IMR-90 (cell line): ENCODE measurements at places on chromosomes 3 and 15. TPM values are rescaled to one million over a fixed set of nuclear protein-coding genes. Genes with fewer than 3 reads are reported as not detected.

DNA sequence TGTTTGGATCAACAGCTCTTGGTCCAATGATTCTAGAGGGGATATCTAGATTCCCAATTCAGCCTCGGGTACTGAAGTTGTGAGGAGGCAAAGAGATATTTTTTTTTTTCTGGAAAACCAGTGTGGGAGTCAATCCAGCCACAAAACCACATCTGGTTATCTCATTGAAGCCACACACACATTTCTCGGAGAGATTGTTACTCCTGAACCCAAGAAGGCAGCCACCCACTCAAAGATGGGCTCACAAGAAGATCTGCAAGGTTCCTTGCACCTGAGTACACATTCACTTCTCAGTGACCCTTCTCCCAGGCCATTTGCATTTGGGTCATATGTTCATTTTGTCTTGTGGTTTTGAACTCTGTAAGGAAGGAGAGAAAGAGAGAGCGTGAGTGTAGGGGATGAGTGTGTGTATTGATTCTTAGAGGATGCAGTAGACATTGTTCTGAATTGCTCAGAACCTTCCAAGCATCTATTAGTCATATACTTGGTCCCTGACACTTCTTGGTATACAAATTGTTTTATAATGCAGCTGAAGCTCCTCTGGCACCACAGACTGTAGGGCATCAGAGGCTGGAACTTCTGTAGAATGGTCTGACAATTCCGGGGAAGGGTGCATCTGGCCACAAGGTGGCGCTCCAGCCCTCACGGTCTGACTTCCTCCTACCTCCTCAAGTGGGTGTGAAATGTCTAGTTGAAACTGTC, 39.3 kb upstream of the TRA2B start:
- peak; percentile 64 for DNase-seq

DNA sequence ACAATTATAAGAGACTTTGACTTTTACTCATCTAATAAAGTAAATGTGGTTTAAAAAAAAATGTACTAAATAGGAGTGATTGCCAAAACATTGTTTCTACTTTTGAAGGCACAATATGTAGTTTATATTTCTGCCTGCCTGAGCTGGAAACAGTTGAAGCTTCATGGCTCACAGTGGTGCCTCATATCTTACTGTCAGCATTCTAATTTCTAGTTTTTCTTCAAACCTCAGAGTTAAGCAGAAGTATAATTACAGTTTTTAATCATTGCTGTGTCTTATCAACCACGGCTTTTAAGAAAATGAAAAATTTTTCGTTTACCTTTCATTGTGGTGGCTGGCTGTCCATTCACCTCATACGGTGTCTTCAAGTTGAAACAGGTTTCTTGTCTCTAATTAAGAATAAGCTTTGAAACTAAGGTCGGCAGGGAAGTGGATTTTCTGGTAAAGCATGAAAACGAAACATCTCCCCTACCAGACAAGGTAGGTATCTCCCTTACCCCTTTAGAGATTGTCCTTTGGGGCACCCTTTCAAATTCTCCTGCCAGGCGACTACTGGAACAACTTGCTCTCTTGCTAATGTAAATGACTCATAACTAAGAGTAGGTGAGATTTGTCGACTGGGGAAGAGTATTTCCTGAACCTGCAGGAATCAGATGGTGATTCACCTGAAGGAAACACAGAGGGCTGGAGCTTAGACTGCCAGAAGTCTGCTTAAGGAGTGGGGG, at the start of gene GPR87:
Gene GPR87 (minus strand): TSS at position 554 of the 725 bp plus-strand sequence. CDS start 16,720 bp downstream, outside the sequence.
- DNase-seq = peak; percentile 49

GRCh38 chr15:49751191-49751590, 130.3 kb downstream of the DTWD1 start:
- DNase-seq = no peak

- DNase-seq = peak; percentile 16
Measured at GRCh38 chr3:65945480-65945879, 93.2 kb downstream of the MAGI1 start.

- DNase-seq = no peak
Measured at GRCh38 chr3:56748663-56749231, 53.0 kb downstream of the ARHGEF3 start.

DNA sequence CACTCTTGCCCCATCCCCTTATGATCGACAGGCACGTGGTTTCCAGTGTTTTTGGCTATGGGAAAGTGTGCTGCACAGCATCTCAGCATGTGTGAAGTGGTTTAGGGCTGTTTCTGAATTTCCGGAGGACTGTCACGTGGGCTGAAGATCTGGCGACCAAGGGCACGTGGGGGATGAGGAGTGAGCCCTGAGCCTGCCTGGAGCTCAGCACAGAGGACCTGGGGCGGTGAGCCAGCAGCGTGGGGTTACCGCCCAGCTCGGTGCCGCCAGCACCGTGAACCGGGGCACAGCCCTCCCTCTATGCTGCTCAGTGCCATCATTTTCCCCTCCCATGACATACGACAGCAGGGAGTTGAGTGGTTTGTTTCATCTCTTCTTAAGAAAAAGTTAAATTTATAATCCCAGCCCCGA, 150.2 kb downstream of the DNAJB8 start:
- DNase-seq = no peak

GRCh38 chr3:185207931-185208746, 45.7 kb downstream of the EHHADH start:
- peak; percentile 61 for DNase-seq

- DNase-seq = peak; percentile 74
Measured at GRCh38 chr3:5022187-5022965, 43.1 kb downstream of the BHLHE40 start.

DNA sequence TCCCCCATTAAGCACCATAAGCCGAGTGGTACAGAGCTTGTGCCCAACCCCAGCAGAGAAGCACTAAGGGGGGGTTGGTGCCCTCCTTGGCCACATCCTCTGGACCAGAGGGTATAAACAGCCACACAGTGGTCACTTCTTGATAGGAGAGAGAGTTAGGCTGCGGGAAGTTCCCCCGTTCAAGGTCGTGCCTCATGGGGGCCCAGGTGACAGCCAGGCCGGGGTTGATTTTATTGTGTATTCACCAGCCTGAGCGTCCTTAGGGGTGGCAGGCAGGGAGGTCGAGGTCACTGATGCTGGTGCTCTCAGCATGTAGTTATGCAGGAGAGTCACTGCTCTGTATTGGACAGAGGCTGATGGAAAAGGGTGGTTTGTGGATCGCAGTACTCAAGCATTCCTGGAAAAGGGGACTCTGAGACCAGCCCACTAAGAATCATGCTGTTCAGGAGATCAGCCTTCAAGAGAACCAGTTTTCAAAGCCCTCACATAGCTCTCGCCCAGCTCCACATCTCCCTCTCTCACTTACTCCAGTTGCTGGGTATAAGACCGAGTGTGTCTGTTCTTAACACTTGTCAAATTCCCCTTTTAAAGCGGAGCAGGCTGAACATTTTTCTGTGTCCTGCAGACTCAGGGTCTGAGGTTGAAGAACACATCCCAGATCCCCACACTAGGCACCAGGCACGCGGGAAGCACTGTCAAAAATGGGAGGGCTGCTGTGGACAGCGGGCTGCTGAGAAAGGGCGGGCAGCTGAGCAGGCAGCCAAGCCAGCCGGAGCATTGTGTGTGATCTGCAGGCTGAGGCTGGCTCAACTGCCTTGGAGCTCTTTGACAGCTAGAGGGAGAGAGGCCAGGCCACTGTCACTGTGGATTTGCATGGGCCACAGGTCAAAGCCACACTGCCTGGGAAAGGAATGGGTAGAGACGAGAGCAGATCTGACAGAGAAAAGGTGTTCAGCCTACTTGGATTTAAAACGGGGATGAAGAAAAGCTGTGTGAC, 279.3 kb upstream of the LRRFIP2 start:
- no peak for DNase-seq

GRCh38 chr3:37024820-37025405, 31.6 kb downstream of the MLH1 start:
- no peak for DNase-seq

- no peak for DNase-seq
Measured at GRCh38 chr15:88241060-88241459, 15.5 kb downstream of the NTRK3 start.

GRCh38 chr3:155070932-155071387, 9.2 kb upstream of the MME start:
- DNase-seq = peak; percentile 99

GRCh38 chr15:101472033-101472432, 17.5 kb downstream of the PCSK6 start:
- DNase-seq = no peak

DNA sequence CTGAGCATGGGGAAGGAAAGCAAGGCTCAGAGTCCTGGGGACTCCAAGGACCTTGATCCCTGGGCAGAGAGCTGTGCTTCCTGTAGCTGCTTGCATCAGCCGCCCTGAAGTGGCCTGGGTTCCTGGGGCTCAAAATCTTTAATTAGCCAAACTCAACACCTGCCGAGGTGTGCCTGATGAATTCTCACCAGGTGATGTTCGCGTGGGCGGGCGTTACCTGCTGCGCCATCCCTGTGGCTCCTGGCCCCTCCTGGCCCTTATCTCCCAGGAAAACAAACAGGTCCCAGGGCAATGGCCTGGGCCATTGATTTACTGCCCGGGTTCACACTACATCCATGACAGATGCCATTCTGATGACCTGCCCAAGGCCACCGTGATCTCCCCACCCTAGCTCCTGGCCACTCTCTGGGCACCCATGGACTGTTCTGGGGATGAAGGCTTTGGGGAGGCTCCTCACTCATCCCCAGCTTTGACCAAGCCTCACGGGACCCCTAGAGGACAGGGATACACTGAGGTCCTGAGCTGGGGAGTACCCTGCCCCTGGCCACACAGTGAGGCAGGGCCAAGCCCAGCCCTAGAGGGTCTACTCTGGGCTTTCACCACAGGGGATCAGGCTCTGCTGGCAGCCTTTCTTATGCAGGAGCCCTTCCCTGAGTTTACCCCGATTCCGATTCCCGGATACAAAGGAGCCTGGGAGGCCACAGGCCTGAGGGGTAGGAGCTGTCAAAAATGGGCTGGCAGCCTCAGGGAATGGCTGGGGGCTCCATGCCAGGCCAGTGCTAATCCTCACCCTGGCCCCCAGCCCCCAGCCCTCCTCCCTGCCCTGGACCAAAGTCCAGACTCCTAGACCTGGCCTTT, 5.7 kb downstream of the SLC38A3 start:
- no peak for DNase-seq

DNA sequence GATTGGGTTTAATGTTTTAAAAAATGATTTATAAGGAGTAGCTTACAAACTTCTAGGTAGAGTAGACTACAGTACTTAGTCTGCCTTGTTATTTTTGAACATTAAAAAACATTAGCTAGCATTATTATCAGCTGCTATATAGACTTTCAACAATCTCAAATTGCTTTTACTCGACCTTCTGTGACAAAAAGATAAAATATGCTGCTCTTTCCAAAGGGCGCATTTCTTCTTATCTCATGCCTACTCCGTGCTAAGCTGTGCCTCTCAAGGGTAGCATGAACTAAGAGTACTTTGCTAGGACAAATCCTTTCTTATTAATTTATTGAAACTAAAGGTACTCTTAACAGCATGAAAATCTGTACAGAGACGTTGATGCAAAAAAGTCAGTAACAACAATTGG, 71.3 kb downstream of the SPRED1 start:
- no peak for DNase-seq

GRCh38 chr3:70249509-70250160, 62.8 kb downstream of the MDFIC2 start:
- no peak for DNase-seq

DNA sequence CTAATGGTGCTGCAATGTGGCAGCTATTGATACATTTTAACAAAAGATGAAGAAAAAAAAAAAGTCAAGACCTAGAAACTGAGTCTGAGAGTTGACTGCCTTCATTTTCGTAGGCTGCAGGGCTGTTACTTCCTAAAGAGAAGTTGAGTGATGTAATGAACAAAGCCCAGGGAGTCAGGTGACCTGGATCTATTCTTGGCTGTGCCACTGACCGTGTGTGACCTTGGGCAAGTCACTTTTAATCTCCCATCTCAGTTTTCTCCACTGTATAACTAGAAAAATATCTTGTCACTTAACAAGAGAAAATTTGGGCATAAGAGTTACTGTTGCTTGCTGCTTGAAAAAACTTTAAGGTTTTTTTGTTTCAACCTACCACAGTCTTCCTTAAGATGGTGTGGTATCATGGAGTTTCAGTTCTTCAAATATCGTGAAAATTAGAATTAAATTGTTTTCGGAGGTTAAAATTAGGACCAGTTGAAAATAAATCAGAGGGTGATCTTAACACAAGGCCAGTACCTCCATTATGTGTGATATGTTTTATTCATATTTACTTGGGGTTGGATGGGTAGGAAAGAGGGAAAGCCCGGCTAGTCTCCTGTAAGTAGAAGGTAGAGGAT, 5.8 kb downstream of the FMN1 start:
- no peak for DNase-seq

DNA sequence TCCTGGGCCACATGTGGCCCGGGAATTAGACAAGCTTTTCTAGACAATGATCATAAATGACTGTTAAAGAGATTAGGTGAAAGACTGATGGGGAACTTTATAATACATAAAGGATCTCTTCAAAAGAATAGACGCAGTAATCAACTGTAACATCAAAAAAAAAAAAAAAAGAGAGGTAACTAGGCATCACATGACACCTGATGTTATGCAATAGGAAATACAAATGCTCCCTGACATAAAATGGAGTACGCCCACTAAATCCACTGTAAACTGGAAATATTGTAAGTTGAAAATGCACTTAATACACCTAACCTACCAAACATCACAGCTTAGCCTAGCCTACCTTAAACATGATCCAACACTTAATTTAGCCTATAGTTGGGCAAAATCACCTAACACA, 27.2 kb downstream of the GSK3B start:
- DNase-seq = no peak

DNA sequence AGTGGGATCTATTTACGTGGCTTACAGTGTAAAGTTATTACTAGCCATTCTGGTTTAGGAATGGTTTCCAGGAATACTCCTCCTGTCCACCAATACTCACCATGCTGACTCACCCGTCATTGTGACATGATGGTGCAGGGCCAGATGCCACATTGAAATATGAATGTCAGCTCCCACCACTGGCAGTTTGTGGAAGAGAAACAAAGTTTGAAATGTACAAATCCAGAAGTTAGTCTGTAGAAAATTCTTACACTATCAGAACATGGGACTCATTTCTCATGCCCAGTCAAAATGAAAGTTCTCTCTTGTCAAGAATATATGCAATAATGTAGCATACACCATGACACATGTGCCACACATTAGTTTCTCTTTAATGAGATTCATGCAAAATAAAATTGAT, 14.4 kb upstream of the TSPAN3 start:
- DNase-seq = peak; percentile 68

Gene SKOR1
- polyA plus RNA-seq = 0.03 and 0.06 TPM in 2 replicates

Gene ITIH1
- polyA plus RNA-seq = not detected in 2 replicates

Gene GXYLT2
- polyA plus RNA-seq = 4.8 and 5.7 TPM in 2 replicates

Gene ATRIP
- polyA plus RNA-seq = 6.8 and 7.2 TPM in 2 replicates

Gene TLR9
- 0.03 TPM in 1 of 2 replicates, not detected in the other for polyA plus RNA-seq

Gene B2M
- polyA plus RNA-seq = 2,100 and 3,394 TPM in 2 replicates

Gene HIGD2B
- polyA plus RNA-seq = not detected in 2 replicates

Gene ZNF774
- polyA plus RNA-seq = 0.90 and 0.91 TPM in 2 replicates

Gene GMPPB
- 27.9 and 29.5 TPM in 2 replicates for polyA plus RNA-seq

Gene GPR176
- 114 and 118 TPM in 2 replicates for polyA plus RNA-seq

Gene TTC14
- polyA plus RNA-seq = 12.5 and 16.9 TPM in 2 replicates

Gene KLHL6
- polyA plus RNA-seq = not detected in 2 replicates

Gene TTLL13
- polyA plus RNA-seq = 0.10 TPM in 1 of 2 replicates, not detected in the other
